ENCODE measurements at places on chromosomes 3 and 15. TPM values are rescaled to one million over a fixed set of nuclear protein-coding genes. Genes with fewer than 3 reads are reported as not detected.

The EFCC1 gene
- total RNA-seq: 0.94 TPM

The ROPN1 gene
- total RNA-seq: 0.16 TPM

The RCCD1 gene
- 17.9 TPM for total RNA-seq

The IFT80 gene
- total RNA-seq: 83.8 TPM

The LSMEM2 gene
- total RNA-seq: 0.47 TPM

The ONECUT1 gene
- not detected for total RNA-seq

The NANOGP8 gene
- total RNA-seq: not detected

The NR1I2 gene
- 0.16 TPM for total RNA-seq

The CYP1A2 gene
- not detected for total RNA-seq

The LNP1 gene
- 6.4 TPM for total RNA-seq

The ACP3 gene
- total RNA-seq: 1.2 TPM

The ARPIN gene
- total RNA-seq: 15.9 TPM

The CACNA2D2 gene
- total RNA-seq: 2.2 TPM
